ENCODE measurements at places on chromosomes 2 and 18. TPM values are rescaled to one million over a fixed set of nuclear protein-coding genes. Genes with fewer than 3 reads are reported as not detected.

GRCh38 chr2:108124736-108125495 lies 114.9 kb upstream of the SULT1C3 start:
- DNase-seq = no peak

DNA sequence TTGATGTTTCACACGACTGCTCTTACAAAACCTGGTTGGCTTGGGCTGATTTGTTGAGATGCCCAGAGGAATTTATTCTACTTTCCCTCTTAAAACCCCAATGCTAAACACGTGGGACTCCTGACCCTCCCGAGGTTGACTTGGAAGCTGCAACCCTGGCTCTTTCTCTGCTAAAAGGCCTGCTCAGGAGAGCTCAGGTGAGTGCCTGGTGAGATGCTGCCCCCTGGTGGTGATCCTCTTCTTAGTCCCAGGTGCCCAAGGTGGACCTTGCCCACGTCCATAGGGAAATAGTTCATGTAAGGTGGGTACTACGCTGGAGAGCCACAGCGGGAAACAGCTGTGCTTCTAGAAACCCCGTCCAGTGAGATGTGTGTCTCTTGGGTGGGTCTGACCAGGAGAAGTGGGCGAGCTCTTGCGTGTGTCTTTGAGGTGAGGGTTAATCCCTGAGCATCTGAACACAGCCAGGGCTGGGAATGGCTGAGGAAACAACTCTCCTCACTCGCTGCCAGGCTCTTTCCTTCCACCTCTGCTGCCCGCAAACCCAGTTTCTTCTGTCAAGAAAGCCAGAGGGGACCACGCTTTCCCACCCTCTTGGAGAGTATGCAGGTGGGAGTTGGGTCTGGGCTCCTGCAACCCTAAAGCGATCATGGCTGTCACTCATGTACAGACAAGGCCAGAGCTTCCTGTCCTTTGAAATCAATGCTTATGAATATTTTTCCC lies 25.5 kb upstream of the PXDN start:
- DNase-seq = peak; percentile 72

DNA sequence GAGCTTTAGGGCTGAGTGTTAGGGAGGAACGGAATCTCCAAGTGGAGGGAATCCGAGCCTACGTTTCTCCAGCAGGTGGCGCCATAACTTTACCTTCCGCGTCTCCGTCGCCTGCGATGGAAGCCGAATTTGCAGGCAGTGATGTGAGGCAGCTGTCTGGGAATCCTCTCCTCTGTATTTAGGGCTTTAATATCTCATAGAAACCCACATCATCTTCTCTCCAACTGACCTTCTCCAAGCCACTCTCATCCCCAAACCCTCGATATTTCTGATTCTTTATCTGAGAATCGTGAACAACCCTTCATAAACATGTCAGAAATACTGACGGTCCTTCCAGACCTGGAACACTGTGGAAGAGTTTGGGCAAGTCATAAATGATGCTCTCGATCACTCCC lies 27.5 kb downstream of the SIX2 start:
- DNase-seq = peak; percentile 93

- DNase-seq = no peak
These were observed 43.2 kb upstream of the LOXHD1 start for GRCh38 chr18:46700066-46700824.

- DNase-seq = peak; percentile 58
These were observed 793.3 kb downstream of the TDRD15 start for GRCh38 chr2:21916934-21917522.

Gene MC2R
- not detected for total RNA-seq
